Progenitor cell of endocrine pancreas (in vitro differentiated cells): ENCODE measurements at places on chromosomes 1 and 21.
A peak's percentile ranks its signal among the peaks of the same experiment; 100 is the strongest.

DNA sequence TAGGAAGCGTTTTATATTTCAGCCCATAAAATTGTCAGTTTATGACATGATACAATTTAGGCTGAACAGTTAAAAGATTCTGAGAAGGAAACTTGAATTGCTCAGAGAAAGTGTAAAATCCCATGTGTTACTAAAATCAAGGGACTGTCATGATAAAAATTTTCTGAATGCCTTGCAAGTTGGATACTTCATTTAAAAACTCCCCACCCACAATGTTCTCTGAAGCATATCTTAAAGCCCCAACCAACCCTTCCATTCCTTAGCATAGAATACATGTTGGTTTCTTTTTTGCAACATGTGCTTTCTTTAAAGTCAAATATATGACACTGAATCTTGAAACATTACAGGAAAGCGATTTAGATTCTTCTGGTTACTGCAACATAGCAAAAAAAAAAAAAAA, 97.4 kb downstream of the MRPL39 start:
- DNase-seq: no peak

DNA sequence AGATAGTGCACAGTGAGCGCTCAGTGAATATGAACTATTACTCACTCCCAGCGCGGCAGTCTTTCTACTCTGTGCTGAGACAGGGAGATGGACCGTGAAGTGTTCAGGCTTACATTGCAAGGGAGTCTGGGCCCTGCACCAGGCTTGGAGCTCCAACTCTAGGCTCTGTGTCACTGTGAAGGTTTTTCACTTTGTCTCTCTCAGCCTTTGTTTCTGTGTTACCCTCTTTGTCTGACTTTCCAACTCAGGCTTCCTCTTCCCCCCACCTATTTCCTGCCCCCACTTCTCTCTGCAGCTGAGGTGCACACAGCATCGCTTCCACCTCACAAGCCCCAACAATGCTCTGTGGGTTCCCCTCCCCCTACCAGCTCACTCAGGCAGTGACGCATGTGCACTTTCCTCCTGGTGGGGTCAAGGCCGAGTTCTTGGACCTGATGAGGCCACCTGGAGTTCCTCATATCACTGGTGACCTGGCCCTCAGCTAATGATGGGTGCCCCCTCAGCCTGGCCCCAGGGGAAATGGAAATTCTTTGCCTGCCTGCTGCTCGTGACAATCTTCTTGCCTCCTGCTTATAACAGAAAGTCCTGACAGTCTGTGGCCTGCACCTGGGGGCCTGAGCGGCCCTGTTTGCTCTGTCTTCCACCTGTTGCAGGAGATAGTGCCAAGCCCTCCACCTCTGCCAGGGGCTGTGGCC, 1.1 kb upstream of the LCK start:
- DNase-seq: no peak

- peak; percentile 37 for DNase-seq
Observed at GRCh38 chr1:155127105-155127966, at the start of gene EFNA1. Gene EFNA1, plus strand, starts transcription at chr1:155127876. Its CDS starts 102 bp downstream, at chr1:155127978.

DNA sequence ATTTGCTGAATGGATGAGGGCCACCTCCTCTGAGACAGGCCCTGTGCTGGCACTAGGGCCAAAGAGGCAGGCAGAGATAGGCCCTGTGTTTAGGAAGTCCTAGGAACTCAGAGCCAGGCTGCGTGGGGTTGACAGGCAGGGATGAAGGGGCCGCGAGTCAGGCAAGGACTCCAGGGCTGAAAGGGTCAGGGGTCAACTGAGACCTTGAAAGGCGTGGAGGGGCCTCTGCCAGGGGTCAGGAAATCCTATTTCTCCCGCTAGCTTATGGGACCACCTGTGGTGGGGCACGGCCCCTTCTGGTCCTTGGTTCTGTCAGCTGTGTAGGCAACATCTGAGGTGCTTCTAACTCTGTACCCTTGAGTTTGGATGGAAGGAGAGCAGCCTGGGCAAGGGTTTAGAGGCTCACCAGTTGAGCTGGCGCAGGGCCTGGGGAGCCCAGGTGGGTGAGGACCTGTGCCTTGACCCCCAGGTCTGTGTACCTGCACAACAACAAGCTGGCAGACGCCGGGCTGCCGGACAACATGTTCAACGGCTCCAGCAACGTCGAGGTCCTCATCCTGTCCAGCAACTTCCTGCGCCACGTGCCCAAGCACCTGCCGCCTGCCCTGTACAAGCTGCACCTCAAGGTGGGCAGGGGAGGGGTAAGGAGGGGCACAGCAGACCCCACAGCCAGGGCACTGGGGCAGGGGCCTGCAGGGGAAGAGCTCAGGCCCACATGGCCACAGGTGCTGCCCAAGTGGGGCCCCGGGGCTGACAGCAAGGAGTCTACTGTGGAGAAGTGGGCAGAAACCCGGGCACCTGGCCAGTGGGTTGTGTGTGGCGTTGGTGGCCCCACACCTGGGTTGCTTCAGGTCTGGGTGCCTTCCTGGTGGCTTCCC, 14.9 kb downstream of the PODN start:
- no peak for DNase-seq

DNA sequence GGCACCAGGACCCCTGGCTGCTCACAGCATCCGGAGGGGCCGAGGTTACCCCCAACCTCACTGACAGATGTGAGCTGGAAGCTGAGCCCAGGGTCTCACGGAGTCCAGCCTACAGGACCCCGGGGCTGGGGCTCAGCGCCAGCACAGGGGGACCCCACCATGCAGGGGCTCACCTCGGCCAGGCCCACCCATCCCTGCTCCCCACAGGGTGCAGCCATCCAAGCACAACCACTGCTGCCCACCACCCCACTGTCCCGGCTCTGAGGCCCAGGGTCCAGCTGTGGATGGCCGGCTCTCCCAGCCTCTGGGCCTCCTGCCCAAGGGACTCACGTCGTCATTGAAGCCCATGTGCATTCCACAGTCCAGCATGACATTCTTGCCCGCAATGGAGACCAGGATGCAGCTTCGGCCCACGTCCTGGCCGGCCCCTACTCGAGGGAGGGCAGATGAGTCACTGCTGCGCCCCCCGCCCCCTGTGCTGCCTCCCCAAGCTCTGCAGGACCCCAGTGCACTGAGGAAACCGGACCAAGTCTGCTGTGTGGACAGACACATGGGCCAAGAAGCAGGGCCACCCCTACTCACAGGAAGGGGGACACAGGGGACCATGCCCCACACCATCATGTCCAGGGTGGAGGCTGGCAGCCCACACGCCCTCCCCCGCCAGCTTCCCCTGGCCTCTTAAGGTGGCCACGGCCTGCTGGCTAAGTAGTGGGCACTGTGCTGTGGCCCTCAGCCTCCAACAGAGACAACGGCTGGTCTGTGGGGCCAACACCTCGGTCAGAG, 3.6 kb downstream of the INTS11 start:
- no peak for DNase-seq

DNA sequence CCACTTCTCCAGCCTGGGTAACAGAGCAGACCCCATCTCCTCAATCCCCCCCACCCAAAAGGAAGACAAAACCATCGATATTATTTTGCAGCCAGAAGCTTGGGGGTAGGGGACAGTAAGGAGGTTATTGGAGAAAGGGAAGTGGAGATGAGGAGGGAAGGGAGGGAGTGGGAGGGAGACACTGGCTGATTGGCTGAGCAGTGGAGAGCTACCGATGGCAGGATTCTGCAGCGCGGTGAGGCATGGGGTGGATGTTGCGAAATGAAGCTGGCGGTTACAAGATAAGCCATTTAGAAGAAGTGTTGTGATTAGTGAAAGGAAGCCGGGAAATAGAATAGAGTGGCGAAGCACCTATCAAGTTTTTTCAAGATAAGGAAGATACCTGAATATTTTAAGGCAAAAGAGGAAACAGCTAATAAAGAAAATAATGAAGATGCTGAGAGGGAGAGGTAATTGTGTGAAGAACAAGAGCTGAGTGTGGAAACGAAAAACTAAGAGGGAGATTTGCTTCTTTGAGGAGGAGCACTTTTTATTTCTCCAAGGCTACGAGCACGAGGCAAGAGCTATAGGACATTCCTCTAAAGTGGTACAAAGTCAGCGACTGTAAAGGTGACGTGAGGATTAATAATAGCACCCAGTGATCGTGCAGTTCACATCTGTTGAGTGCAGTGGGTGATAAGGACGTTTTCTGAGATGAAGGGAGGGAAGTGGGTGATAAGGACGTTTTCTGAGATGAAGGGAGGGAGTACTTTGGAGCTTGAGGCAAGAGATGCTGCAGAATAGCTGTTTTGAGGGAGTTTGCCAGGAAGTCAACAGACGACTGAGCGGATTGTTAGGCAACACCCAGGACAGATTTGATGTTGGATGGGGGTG, 103.2 kb upstream of the KIF26B start:
- DNase-seq: no peak

- DNase-seq: no peak
Observed at GRCh38 chr1:147246910-147247655, 4.6 kb downstream of the CHD1L start.

GRCh38 chr1:241608379-241609033, 31.7 kb downstream of the CHML start:
- DNase-seq: no peak
